ENCODE measurements at places on chromosomes 12 and 14.

GRCh38 chr12:2574355-2574935 is 220.3 kb upstream of the FKBP4 start:
- no peak for DNase-seq

DNA sequence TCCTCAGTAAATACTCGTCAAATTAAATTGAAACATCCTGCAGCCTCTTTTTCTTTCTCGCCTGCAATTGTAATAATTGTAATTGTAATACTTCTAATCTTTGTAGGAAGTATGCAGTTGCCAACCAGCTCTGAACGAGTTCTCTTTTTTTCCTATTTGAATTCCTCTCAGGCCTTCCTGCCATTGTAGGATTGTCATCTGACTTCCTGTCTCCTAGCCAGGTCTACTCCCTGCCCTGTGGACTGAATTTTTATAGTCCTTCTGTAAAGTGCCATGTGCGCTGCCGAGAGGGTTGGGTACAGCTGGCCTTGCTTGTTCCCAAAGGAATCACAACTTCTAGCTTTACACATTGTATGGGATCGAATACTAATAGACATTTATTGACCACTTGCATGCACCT is 183.3 kb downstream of the SSPN start:
- no peak for DNase-seq

- no peak for DNase-seq
These were observed 46.0 kb downstream of the FAM222A start for GRCh38 chr12:109759595-109759994.

- DNase-seq = no peak
These were observed 11.0 kb upstream of the MTERF2 start for GRCh38 chr12:106997916-106998315.

DNA sequence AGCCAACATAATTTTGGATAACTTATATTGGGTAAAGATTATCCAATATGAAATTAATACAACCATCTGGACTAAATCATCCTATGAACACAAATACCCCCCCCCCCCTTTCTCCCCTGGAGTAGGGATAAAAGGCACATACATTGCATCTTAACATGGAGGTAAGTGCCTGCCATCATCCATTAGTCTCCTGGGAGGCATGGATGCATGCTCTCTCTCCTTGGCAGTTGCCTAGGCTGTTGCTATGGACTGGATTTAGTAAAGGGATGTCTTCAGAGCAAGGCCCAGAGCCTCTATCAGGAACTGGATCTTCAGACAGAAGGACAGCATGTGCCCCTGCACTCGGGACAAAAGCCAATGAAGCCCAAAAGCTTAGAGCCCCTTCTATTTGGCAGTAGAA is 40.6 kb downstream of the SMOC1 start:
- DNase-seq = no peak

DNA sequence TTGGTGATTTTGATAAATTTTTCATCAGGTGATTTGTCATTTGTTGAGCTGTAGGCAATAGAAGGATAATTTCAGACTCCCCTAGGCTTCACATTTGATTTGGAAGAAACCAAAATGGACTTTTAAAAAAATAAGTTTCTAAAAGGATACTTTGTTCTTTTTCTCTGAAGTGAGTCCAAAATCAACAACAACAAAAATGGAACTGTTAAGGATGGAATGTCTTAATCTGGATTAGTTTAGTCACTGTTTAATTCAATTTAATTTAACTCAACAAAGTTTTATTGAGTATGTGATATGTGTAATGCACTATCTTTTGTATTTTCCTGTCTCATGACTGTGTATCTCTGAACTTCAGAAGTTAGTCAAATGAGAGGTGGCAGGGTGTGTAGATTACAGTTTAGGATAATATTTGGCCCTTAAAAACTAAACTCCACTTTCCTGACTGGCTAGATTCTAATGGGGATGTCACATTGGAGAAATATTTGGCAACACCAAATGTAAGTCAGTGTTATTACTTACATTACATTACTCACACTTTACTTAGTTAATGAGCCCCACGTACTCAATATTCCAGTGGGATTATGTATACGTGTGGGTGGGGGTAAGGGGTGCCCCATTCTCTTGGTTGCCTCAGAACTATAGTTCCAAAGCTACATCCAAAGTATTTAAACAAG is 209.7 kb downstream of the BCAT1 start:
- DNase-seq = no peak

- DNase-seq = no peak
These were observed 187.0 kb downstream of the GRIP1 start for GRCh38 chr12:66491853-66492252.

- DNase-seq = no peak
These were observed 265.3 kb downstream of the PDZRN4 start for GRCh38 chr12:41453409-41453808.

- no peak for DNase-seq
These were observed 46.6 kb upstream of the LTBP2 start for GRCh38 chr14:74658535-74659131.

DNA sequence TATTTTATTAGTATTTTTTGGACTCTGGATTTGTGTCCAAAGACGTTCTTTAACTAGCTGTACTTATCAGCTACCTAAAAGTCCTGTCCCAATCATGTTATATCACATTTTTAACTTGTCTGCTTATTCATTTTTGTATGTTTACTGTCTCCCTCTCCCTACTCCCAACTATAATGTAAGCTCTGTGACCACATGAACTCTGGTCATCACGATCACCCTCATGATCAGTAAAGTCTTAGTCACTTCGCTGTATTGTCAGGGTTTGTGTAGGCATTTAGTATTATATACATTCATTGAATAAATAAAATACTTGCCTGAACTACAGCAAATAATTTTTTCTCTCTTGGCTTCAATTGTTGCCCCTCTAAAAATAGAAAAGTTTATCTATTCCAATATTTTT is 211.0 kb downstream of the PIK3C2G start:
- no peak for DNase-seq

GRCh38 chr12:44653861-44654527 is 222.1 kb downstream of the NELL2 start:
- DNase-seq = no peak

GRCh38 chr14:104184911-104185499 is 46.6 kb downstream of the KIF26A start:
- DNase-seq = no peak

- peak; percentile 20 for DNase-seq
These were observed 48.8 kb downstream of the SLC38A1 start for GRCh38 chr12:46219877-46220655.

GRCh38 chr14:100589071-100589759 is 2.0 kb upstream of the BEGAIN start:
- no peak for DNase-seq

DNA sequence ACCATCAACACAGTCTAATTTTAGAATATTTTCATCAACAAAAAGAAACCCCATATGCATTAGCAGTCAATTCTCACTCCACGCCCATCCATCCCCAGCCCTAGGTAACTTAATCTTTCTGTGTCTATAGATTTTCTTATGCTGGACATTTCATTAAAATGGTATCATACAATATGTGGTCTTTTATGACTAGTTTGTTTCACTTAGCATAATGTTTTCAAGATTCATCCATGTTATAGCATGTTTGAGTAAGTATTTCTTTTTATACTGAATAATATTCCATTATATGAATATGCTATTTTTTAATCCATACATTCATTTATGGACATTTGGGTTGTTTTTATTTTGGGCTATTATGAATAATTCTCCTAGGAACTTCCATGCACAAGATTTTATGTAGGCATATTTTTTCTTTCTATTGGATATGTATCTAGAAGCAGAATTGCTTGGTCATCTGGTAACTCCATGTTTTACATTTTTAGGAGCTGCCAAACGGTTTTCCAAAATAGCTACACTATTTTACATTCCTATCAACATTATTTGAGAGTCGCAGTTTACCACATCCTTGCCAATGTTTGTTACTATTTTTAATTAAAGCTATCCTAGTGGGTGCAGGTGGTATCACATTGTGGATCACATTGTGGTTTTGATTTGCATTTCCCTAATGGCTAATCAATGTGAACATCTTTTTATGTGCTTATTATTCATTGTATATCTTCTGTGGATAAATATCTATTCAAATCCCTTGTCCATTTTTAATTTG is 49.0 kb downstream of the RERG start:
- no peak for DNase-seq

DNA sequence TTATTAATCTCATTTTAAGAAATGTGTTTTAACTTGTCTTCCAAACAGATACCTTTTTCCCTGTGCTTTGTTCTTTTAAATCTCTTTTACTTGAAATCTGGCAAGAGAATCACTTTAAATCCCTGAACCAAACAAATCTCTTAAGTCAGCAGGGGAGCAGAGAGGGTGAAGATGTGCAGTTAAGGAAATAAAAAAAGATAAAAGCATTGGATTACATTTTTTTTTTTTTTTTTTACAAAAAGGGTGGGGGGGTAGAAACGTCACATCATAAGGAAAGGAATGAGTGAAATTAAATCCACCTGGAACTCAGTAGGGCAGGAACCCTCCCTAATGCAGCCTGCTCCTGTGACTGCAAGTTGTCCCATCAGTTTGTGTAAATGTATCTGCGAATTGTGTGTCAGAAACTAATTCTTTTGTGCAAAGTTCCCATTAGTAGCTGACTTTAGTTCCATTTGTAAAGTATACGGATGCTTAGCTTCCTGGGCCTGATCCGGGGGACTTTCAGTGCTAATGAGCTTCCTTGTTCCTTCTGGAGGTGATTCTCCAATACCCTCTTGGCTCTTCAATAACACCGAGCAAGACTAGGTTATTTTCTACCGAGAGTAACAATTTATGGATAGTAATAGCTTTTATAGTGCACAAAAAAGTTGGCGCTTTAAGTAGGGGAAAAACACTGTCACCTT is 1.5 kb downstream of the TTC6 start:
- no peak for DNase-seq
